ENCODE measurements at places on chromosomes 1 and 21.

DNA sequence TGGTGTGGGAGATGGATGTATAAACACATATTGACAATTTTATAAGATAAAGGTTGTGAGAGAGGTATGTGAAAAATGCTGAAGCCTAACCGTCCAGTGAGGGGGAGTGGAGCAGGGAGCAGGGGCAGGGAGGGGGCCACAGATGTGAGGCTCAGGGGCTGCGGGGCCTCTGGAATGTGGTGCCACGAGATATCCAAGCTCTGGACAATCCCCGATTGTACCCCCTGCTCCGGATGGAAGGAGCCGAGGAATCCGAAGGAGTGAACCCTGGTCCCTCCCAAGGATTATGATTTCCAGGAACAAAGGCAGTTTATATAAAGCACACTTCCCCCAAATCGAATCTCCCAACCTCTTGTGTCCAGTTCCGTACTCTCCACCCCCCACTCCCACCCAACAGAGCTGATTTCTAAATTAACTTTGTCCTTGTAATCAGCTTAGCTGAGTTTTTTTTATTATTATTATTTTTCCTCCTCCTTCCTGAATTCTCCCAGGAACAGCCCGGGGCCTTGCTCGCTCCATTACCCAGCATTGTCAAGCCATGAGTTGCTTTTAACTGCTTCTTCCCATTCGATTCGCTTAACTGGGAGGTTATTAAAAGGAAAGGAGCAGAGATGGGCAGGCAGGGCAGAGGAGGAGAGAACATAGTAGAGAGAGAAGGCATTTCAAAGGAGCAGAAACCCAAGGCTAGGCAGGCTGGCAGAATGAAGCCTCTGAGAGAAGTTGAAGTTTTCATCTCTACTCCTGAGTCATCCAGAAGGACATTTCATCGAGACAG lies 9.4 kb downstream of the KIRREL1 start:
- no peak for DNase-seq

DNA sequence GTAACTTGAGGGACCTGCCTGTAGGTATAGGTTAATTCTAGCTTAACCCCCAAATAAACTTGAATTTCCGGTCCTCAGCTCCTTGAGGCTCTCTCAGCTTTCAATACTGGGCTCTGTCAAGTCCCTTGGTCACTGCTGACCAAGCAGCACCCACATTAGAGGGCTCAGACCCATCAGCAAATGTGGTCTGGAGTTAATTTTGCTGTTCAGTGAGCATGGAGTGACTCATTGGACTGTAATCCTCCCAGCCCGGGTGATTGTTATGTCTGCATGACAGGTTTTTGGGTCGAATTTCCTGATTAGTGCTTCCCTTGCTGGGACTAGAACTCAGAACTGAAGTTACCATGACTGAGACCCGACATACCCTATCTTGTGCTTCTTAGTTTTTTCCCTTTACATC lies 130.6 kb downstream of the URB2 start:
- no peak for DNase-seq

GRCh38 chr1:189899686-189900425 lies 577.8 kb downstream of the BRINP3 start:
- DNase-seq = no peak

- DNase-seq = no peak
These were observed 25.7 kb upstream of the PEX10 start for GRCh38 chr1:2438038-2438437.

GRCh38 chr1:173038875-173039554 lies 11.7 kb downstream of the TNFSF18 start:
- peak; percentile 16 for DNase-seq

DNA sequence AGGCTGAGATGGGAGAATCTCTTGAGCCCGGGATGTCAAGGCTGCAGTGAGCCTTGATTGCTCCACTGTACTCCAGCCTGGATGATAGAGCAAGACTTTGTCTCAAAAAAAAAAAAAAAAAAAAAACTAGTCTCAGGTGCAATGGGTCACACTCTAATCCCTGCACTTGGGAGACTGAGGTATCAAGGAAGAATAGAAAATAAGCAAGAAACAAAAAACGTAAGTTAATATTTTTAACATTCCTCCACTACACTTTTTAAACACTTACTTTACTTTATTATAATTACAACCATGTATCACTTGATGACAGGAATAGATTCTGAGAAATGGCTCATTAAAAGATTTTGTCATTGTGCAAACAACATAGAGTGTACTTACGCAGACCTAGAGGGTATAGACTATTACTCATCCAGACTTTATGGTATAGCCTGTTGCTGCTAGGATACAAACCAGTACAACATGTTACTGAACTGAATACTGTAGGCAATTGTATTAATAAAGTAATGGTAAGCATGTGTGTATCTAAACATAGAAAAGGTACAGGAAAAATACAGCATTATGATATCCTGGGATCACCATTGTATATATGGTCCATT lies 1244.1 kb upstream of the ADGRL4 start:
- no peak for DNase-seq

DNA sequence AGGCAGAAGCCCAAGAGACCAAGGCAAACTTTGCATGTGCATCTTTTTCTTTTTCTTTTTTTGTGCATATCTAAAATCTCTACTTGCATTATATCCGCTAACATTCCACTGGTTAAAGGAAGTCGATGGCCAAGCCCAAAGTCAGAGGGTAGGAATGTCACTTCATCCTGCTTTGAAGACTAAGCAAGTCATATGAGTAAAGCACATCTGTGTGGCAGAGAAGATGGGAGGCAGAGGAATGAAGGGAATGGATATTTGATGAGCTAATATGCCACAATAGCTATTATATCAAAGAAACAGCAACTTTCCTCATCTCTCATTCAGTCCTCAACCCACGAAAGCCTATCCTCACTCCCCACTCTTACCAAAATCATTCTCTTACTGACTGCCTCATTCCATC lies 59.3 kb downstream of the RNF220 start:
- no peak for DNase-seq

DNA sequence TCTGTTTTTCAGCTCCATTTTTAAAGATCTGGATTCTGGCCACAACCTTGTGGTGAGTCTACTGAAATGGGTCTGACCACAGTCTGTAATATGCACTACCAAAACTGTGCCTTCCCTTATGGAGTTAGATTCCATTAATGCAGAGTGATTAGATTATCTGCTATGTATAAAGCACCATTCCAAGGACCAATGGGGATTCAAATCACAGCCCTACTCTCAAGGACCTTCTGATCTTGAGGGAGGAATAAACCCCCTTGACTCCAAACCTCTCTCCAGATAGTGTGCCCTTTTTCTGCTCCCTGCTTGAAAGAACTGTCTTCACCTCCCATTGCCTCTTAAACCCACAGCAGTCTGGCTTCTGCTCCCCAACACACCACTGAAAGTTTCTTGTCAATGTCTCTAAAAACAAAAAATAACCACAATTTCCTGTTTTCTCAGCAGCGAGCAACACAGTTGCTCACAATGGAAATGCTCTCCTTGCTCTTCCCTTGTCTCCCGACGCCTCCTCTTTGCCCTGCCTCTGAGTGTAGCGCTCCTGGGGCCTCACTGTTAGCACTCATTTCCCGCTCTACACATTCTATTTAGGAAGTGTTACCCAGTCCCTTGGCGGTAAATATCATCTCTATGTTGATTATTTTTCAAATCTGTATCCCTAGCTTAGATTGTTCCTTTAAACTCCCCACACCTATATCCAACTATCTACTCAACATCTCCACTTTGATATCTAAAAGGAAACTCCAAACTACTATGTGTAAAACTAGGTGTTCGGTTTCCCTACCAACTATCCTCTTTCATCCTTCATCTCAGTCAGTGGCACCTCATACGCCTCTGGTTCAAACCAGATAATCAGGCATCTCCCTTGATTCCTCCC lies 13.6 kb downstream of the PCNX2 start:
- peak; percentile 17 for DNase-seq

- DNase-seq = no peak
These were observed 27.1 kb upstream of the ZNF669 start for GRCh38 chr1:247131236-247131635.

DNA sequence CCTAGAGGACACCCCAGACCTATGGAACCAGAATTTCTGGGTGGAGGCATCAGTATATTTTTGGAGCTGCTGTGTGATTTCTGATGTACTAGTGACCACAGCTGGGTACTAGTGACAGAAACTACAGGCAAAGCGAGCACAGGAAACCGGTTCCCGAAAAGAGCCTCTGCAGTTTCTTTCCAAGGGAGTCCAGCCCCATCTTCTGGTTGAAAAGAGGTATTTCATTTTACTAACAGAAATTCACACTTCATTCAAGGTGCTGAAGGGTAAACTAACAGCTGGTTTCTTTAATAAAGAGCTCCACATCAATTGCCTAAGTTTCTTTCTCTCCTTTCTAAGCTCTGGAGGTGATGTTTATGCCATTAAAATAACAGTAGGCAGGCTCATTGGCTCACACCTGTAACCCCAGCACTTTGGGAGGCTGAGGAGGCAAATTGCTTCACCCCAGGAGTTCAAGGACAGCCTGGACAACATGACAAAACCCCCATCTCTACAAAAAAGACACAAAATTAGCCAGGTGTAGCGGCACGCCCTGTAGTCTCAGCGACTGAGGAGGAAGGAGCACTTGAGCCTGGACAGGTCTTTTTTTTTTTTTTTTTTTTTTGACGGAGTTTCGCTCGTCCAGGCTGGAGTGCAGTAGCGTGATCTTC lies 22.0 kb downstream of the THAP3 start:
- DNase-seq = peak; percentile 19
